NCI-H524 treated with DMSO at 0.1 percent for 48 hours (cell line): ENCODE measurements at places on chromosomes 13 and 19.

- no peak for DNase-seq
Observed at GRCh38 chr19:3110126-3110825, 16.1 kb downstream of the GNA11 start.

GRCh38 chr19:17778968-17779929 is 15.7 kb upstream of the B3GNT3 start:
- DNase-seq: no peak

DNA sequence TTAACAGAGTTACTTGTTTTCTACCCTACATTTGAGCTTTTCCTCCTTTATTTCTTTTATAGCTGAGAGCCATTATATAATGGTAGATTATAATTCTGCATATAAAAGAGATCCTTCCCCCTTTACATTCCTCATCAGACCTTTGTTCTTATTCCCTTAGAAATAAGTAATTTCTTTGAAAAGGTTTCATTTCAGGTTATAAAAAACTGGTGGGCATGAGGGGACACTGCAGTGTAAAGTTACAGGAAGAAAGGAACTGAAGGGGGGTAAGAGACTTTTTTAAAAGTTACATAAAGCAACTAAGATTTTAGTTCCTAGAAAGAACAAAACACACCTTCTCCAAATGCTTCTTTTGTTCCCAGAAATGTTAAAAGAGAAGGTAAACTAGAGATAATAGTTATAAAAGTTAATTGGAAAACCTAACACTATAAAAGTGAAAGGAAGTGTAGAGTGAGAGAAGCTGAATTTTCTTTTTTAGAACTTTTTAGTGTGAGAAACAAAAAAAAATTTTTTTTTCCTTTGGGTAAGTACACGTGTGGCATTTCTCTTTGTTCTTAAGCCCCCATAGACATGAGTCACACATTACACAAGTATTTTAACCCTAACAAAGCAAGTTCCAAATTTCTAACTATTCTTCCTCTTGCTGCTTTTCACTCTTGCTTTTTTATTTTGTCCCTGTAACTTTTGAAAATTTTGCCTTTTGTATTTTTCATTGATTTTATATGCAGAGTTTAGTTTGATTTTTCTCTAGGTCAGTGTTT is 106.4 kb upstream of the MLNR start:
- DNase-seq: no peak

- peak; percentile 84 for DNase-seq
Observed at GRCh38 chr19:45653634-45654033, 14.4 kb upstream of the GIPR start.

GRCh38 chr19:50205681-50206138 is 2.3 kb downstream of the MYH14 start:
- no peak for DNase-seq

GRCh38 chr13:43124490-43124889 is 101.1 kb downstream of the DNAJC15 start:
- DNase-seq: no peak

DNA sequence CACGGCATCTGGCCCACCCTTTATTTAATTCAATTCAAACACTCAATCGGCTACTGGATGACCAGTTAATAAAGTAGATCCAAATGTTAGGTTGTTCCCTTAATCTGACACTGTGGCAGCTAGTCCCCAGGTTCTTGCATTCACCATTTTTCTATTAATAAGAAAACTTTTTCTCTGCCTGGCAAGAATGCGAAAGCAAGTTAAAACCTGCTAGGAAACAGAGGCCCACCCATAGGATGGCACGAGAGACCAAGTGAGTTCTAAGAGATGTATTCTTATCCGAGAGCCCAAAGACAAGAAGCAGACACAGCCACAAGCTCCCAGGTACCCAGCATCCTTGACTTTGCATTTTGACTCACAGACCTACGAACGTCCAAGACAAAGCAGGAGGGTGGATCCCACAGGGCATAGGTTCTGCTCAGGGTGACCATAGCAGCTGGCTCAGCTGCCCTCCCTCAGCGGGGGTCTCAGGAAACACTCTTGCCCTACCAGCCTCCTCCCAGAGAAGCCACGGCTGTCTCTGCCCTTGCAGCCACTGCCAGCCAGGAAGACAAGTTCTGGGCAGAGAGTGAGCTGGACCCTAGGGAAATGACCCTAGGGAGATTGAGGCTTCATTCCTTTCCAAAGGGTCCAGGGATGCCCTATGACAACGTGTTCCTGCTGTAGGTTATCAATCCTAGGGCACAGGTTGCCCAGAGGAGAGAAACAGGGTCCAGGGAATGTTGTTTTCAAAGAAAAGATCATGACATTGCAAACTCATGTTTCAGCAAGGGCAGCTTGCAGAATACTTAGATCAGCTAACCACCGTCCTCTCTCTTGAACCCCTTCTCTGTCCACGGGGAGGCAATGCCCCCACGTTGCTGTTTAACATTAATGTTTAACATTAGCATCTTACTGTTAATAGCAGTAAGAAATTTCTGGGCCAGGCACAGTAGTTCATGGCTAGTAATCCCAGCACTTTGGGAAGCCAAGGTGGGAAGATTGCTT is 147.2 kb upstream of the ZNF507 start:
- no peak for DNase-seq

- DNase-seq: no peak
Observed at GRCh38 chr19:14333101-14333871, 48.0 kb upstream of the ADGRE5 start.

- no peak for DNase-seq
Observed at GRCh38 chr13:112457081-112457480, 80.9 kb downstream of the SPACA7 start.

GRCh38 chr13:106464076-106464475 is 71.4 kb downstream of the EFNB2 start:
- no peak for DNase-seq

DNA sequence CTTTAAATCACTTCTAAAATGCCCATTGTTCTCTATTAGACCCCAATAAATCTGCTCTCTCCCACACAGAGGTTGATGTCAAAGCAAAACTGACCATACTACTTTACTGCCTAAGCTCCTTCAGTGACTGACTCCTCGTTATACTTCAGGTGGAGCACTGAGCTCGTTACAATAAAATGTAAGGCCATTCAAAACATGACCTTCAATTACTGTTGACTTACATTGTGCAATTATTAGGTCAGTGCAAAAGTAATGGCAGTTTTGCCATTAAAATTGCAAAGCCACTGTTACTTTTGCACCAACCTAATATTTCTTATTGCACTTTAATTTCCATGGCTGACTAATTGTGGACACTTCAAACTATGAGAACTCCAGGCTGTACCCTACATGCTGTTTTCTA is 314.9 kb downstream of the MZT1 start:
- DNase-seq: no peak

DNA sequence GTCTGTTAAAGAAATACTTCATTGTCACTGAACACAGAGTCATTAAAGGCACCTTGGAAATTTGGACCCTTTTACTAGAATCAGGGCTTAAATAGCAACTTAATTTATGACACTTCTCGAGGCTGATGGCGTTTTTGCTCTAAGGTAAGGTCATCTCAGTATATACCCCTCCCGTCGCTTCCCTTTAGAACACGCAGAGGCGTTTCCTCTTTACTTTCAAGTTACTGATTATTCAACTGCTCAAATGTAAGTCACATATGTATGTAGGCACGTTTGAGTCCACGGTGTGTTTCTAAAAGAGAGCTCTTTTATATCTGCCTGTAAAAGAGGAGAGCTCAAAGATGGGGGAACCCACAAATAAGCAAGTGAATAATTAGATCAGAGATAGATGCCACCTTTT is 181.5 kb downstream of the TSHZ3 start:
- DNase-seq: no peak

- DNase-seq: peak; percentile 68
Observed at GRCh38 chr13:113001241-113002140, 32.5 kb downstream of the MCF2L start.

- DNase-seq: no peak
Observed at GRCh38 chr13:37091835-37092234, 13.6 kb downstream of the CSNK1A1L start.

GRCh38 chr13:102508411-102508810 is 88.4 kb upstream of the TPP2 start:
- DNase-seq: no peak
